ENCODE measurements at places on chromosomes 2 and 18.

- DNase-seq = no peak
These were observed 31.0 kb downstream of the BCL11A start for GRCh38 chr2:60522462-60522861.

GRCh38 chr2:136572335-136572734 is 193.0 kb upstream of the THSD7B start:
- DNase-seq = no peak

- no peak for DNase-seq
These were observed 19.2 kb downstream of the ABI2 start for GRCh38 chr2:203347375-203347774.

DNA sequence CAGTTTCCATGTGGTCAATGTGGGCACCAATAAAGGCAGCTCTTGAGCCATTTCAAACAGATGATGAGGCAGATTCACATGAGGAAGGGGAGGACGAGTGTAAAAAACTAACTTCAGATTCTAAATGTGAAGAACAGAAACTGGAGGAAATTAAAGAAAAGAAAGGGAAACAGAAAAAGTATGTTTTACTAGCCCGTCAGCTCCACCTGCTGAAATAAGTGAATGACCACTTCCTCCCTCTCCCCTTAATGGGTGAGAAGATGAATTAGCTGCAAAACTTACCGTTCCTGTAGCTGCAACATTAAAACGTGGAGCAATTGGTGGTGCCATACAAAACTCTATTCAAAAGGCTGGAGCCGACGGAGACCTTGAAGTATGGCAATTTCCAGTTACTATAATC is 203.5 kb downstream of the UXS1 start:
- no peak for DNase-seq

- DNase-seq = peak; percentile 64
These were observed 199.8 kb downstream of the CLIP4 start for GRCh38 chr2:29314816-29315571.

GRCh38 chr2:84882775-84883550 is 2.1 kb upstream of the TRABD2A start:
- DNase-seq = no peak

DNA sequence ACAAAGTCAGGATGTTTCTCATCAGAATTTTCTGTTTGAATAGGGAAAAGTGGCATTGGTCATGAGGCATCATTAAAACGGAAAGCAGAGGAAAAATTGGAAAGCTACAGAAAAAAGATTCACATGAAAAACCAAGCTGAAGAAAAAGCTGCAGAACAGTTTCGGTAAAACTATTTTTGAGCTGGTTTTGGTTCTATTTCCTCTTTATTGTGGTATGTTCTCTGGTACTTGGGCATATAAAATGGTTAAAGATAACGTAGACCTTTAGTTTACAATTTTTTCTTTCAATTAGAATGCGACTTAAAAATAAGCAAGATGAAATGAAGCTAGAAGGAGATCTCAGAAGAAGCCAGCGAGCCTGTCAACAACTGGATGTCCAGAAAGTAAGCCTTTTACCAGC is 7.6 kb downstream of the GPATCH11 start:
- no peak for DNase-seq

DNA sequence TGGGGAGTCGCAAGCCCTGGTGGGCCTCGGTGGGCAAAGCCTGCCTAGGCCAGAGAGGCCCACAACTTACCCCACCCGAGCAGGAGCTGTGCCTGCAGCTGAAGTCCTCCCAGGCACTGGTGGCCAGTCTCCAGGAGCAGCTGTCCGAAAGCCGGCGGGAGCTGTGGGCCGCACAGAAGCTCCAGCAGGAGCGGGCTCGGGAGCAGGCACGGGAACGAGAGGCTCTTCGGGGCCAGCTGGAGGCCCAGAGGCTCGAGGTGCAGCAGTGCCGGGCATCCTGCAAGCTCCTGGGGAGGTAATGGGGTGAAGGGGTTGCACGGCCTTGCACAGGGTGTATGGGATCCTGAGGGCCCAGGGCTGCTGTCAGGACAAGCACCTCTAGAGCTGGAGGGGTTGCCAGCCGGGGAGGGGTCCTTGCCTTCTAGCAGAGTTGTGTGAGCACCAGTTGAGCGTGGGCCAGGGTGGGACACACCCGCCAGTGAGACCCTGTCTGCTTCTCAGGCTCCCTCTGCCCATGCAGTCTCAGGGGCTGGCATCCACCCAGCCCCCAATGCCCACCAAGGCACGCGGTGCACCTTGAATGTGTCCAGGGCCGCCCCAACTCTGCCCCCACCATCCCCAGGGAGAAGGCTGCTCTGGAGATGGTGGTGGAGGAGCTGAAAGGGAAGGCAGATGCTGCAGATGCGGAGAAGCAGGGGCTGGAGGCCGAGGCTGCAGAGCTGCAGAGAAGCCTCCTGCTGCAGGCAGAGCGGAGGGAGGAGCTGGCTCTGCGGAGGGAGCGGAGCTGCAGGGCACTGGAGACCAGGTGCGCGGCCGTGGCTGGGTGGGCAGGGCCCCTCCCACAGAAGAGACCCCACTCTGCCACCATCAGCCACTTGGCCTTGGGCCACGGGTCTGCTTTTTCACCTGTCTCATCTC is 27.2 kb downstream of the CROCC2 start:
- DNase-seq = no peak

- DNase-seq = no peak
These were observed 217.1 kb downstream of the SLC4A3 start for GRCh38 chr2:219844401-219845091.

DNA sequence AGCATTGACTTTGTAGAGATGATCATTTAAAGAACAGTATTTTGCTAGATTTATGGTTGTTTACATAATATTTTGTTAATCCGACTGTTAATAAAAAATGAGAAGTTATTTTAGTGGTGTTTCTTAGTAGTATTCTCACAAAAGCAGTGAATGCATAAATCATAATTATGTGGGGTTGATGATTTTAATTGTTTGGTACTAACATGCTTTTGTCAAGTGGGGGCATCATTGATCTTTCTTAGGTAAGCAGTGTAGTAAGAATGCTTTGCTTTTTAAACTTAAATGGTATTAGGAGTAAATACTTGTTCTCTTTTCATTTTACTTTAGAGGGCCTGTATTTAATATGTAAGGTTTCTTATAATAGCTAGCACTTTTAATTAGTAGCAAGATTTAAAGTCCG is 109.2 kb upstream of the OTX1 start:
- DNase-seq = no peak

DNA sequence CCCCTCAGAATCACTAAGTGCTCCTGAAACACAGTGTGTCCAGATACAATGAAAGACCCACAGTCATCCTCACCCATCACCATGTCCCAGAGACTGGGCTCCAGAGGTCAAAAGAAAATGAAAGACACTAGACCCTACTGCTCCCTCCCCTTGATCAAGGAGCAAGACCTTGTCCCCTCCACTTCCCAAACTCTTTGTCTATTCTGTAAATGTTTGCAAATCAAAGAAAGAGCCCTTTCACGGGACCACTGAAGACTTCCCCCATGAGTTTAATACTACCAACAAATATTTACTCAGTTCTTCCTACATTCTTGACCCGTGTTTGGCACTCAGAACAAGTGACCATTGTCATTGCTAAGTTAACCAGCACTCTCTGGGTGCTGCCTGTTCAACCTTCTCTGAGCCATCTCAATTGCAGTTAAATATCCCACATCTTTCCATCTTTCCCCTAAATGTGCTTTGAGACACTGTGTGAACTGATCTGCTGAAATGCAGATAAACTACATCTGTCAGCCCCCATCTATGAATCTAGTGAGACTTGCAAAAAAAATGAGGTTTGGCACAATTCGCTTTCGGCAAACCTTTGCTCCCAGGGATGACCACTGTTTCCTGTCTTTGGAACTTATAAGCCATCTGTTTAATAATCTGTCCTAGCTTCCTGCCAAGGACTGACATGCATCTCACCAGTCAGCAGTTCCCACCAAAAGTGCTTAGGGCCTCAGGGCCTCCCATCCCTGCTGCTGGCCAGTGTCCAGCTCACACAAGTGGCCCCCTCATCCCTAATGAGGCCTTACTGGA is 170.3 kb downstream of the GFPT1 start:
- no peak for DNase-seq

- DNase-seq = no peak
These were observed 342.9 kb downstream of the LRATD1 start for GRCh38 chr2:14975381-14975780.

DNA sequence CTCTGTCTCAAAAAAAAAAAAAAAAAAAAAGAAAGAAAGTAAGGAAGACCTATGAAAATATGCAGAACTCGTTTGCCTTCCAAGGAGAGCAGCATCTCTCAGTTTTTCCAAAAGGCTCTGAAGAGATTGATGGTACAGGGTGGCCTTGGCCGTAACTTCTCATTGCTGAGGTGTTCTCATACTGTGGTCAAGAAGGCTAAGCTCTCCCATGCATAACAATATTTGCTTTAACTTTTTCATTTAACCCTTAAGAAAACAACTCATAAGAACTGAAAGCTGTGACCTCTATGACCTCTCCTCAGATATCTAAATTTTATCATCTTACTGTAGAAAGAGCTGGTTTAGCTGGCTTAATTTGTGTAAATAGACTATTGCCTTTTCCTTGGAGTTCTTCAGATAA is 37.1 kb upstream of the GATA6 start:
- DNase-seq = no peak

- DNase-seq = no peak
These were observed 26.3 kb downstream of the MEX3C start for GRCh38 chr18:51171223-51171622.

GRCh38 chr2:204842661-204843485 is 297.6 kb downstream of the PARD3B start:
- no peak for DNase-seq

- DNase-seq = no peak
These were observed 262.4 kb downstream of the MEIS1 start for GRCh38 chr2:66697366-66697765.

DNA sequence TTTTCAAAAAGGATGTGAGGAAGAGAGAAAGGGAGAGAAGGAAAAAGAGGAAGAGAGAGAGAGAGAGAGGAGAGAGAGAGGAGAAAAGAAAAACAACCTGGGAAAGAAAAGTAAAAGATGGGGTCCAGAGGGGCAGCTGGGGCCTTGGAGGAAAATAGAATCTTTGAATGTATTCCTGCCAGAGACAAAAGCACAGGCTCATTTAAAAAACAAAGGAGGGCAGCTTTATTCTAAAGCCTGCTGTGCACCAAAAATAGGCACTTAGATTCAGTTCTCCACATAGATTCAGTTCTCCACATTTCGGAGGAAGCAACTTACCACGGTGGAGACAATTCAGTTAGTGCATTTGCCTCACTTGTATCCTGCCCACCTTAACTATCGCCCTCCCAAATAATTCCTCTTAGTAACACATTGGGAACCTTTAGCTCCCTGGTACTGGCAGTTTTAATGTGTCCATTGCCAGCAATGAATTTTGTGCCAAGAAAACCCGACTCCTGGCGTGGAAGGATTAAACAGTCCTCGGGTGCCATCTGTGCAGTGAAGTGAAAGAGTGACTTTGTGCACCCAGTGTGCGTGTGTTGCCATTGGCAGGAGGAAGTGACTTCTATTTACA is 71.3 kb downstream of the DPP4 start:
- no peak for DNase-seq

- DNase-seq = no peak
These were observed 99.2 kb upstream of the ITGA4 start for GRCh38 chr2:181357979-181358378.

DNA sequence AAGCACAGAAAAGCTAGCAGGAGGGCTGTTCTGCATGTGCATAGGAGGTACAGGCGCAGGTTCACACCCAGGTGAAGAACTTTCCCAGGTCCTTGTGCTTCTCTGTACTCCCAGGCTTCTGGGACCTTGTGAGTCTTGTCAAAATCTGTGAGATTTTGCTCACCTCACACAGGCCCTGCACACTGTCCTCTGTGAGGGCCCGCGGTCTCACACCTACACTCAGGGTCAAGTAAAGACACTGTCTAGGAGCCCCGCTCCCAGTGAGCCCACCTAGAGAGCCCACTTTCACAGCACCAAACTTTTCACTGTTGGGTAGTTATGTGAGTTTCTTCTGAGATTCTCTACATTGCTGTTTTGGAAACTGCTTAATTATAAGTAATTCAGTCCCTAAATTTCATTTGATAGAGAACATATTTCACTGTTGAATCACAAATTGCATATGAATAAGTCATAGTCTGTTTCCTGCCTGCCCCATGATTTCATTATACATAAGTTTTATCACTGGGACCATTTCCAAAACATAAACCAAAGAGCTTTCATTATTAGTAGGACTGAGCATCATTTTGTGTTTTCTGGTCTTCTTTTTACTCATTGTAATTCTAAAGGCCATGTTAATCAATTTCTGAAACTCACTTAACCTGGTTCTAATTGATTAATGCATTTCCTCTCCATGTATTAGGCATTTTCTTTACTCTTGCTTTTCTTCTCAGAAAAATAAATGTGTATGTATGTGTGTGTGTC is 234.2 kb upstream of the SPOPL start:
- DNase-seq = no peak

GRCh38 chr18:21703241-21703820 is 1.2 kb downstream of the ABHD3 start:
- no peak for DNase-seq

GRCh38 chr2:134301099-134301927 is 47.4 kb downstream of the MGAT5 start:
- no peak for DNase-seq

- no peak for DNase-seq
These were observed 348.8 kb upstream of the GULP1 start for GRCh38 chr2:187942876-187943275.

DNA sequence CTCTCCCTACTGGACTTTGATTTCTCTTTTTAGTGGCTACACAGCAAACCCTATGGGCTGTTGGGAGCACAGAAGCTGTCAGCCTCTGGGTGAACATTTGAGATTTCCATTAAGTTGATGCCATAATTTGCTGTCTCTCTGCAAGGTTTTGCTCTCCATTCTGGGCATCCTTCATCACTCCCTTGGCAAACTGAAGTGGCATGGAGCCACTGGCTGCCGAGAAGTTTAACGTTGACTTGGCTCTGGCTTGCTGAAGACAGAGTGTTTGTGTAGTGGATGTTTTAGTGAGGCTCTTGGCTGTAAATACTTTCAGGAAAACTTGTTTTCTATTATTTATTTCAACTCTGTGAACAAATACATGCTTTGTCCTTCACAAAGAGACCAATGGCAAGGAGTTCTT is 91.5 kb downstream of the ALK start:
- no peak for DNase-seq

GRCh38 chr18:3725115-3725514 is 275.1 kb downstream of the TGIF1 start:
- no peak for DNase-seq

DNA sequence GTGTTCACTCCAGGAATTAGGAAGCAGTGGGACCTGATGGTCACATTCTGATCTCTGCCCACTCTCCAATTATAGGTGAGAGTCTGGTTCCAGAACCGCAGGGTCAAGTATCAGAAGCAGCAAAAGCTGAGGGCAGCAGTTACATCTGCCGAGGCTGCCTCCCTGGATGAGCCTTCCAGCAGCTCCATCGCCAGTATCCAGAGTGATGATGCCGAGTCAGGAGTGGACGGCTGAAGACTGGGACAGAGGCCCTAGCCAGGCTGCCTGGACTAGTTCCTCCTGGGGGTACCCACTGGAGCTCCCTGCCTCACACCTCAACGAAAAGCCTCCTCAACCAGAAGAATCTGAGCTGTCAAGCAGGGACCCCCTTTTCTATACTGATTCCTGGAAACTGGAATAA is 3.3 kb upstream of the SMYD5 start:
- no peak for DNase-seq
